ENCODE measurements at places on chromosomes 2 and 18.

DNA sequence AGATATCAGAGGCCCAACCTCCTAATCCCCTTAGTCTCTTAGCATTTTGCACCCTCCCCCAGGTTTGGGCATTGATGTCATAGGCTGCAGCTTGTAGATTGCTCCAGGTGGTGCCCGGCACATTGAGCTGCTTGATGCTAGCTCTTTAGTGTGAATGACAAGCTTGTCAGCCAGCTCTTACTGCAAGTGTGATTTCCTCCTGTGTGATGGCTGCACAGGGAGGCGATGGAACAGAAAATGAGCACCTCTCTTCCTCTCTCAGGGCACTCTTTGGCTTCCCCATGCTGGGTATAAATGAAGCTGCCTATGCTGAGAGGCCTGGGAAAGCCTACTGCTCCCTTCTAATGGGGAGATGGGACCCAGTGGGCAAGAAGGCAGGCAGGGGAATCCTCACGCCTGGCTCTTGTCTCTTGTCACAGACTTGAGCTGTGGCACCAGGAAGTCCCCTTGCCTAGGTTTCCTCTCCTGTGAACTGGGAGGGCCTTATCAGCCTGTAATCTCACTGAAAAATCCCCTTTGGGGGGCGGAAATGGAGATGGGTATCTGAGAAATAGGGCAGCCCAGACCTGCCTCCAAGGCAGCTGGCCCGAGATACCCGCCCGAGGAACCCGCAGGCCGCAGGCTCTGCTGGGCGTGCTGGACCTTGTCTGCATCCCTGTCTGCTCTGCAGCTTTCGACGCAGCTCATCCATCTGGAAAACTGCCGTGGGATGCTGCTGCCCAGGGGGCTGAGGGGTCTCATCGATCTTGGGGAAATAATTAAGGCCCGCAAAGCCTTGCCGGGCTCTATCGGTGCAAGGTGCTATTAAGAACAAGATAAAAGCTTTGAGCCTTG lies 163.5 kb upstream of the CXCR4 start:
- DNase-seq: no peak

DNA sequence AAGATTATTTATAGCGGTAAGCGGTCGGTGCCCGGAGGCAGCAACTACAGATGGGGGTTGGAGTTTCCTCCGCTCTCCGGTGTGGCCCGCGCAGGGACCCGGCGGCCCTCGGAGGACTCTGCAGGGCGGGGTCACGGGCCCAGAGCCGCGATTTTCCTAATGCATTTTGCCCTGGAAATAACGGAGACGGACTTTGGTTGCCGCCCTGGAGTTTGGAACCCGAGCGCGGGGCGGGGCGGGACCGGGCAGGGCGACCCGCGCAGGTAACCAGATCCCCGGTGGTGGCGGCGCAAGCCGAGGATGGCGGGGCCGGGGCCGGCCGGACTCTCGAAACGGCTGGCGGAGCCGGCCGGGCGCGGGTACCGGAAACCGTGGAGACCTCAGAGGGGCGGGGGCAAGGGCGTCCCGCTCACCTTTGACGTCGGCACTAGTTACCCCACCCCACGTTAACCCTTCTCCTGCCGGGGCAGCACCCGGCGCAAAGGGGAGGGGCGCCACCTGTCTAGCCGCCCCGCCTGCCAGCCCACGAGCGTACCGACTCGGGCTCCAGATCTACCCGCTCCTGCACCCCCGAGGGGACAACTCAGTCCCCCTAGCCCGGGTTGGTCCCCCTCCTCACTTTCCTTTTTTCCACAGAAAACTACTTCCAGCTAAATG lies 2.9 kb downstream of the CYP26B1 start:
- DNase-seq: no peak

DNA sequence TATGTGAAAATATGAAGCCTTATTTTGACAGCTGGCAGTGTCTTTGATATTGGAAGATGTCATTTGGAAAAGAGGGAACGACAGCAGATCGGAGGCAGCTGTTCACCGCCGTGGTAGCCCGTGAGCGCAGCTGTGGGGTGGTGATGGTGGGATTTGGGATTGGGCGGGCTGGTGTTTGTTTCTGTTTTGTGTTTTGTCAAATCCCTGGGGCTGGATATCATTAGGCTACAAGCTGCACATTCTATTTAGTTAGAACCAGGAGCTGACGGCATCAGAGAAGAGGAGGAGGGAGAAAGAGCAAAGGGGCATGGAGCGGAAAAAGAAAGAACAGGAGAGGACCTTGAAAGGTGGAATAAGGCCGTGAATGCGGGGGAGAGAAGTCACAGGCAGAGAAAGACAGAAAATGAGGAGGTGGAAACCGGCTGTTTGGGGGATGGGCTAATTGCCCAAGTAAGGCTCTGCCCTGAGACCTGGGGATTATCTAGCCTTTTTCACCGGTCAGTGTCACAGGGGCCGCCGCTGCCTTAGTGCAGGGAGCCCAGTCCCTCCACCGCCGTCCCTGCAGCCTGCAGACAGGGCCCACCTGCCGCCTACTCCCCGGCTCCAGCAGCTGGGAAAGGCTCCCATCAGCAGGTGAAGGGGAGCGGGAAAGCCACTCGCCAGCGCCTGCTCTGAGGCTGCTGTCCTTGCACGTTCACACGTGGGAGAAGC lies 88.0 kb downstream of the ZCCHC2 start:
- no peak for DNase-seq

DNA sequence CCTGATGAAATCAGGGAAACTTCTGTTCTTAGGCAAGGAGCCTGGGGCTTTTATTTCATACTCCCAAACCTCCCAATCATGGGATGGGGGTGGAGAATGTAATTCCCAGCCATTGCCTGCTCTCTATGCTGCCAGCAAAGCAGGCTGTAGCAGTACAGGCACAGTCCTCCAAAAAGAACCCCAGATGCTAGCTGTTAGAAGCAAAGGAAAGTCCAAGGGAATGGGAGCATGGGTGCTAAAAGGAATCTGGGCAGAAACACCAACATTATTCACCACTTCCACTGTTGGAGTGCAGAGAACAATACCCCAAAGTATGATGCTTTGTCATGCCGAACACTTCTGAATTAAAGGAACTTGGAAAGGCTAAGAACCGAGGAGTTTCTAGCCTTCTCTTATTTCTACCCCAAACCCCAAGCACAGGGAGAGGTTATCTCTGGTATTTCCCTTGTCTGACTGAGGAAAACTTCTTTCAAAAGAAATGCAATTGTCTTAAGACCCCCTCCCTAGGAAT lies 24.7 kb downstream of the MDH1 start:
- DNase-seq: no peak

GRCh38 chr2:109143214-109144187 lies 14.5 kb downstream of the SH3RF3 start:
- no peak for DNase-seq

- no peak for DNase-seq
Observed at GRCh38 chr2:238107525-238108422, 7.6 kb downstream of the ESPNL start.

GRCh38 chr2:214341646-214342045 lies 69.2 kb upstream of the VWC2L start:
- DNase-seq: no peak

- no peak for DNase-seq
Observed at GRCh38 chr2:81545626-81546025, 1241.1 kb upstream of the LRRTM1 start.

DNA sequence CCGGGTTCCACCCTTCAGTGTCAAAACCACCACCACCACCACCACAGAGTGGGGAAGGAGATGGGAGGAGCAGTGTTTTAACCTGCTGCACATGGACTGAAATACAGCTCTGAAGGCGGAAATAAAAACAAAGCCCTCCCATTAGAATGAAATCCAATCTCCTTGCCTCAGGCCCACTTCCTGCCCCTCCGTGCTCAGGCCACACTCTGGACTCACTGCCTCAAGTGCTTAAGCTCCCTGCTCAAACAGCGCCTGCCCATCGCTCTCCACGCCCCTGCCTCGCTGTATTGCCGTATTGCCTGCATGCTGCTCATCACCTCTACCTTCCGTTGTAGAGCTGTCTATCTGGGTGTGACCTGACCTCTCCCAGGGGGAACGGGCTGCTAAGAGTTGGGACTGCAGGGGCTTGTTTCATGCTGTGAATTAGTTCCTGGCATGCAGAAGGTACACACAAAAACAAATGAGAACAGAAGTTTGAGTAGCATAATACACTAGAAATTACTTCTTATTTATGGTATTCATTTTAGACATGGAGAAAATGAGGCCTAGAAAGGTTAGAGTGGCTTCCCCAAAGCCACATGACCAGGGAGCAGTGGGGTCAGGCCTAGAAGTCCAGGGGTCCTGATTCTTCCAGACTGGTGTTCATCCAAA lies 31.6 kb upstream of the NEB start:
- no peak for DNase-seq

DNA sequence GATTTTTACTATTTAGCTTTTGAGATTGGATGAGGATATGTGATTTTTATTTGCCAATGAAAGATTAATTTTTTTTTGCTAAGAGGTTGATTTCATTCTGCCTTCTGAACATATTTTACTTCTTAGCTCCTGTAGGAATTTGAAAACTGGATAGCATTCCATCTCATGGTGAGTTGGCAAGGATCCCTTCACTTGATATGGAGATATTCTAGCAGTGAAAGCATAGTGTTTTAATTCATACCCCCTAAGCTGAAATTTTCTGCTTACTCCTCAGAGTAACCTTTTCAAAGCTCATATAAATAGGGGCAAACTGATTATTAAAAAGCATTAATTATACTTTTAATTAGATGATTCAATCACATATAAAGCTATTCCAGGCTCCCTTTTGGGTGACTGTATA lies 61.0 kb upstream of the KCNJ3 start:
- DNase-seq: no peak

- DNase-seq: no peak
Observed at GRCh38 chr2:41970988-41971660, 76.7 kb upstream of the PKDCC start.

GRCh38 chr2:17258861-17259260 lies 259.4 kb downstream of the RAD51AP2 start:
- no peak for DNase-seq

GRCh38 chr2:219205981-219206327 lies 628 bp upstream of the ZFAND2B start:
- DNase-seq: no peak

DNA sequence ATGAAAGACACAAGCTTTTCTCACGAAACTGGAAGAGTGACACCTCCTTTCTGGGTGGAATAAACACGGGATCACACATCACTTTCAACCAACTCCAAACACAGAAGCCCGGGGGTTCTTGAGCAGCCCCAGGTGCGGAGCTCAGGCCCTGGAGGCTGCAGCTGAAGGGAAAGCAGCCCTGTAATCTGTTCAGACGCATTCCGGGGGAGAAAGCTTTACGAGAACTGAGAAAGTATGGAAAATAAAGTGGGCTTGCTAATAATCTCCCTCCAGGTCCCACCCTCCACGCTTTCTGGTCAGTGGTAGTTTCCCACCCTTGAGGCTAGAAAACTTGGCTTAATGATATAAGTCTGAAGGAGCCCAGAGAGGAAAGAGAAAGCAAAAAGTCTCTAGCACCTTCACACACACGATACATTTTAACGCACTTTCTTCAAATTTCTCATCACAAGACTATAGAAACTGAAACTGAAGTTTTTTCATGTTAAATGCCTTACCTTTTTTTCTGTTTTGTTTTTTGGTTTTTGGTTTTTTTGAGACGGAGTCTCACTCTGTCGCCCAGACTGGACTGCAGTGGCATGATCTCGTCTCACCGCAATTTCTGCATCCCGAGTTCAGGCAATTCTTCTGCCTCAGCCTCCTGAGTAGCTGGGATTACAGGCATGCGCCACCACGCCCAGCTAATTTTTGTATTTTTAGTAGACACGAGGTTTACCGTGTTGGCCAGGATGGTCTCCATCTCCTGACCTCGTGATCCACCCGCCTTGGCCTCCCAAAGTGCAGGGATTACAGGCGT lies 141.3 kb downstream of the AFF3 start:
- no peak for DNase-seq

GRCh38 chr18:27202741-27203140 lies 17.6 kb upstream of the CHST9 start:
- no peak for DNase-seq

GRCh38 chr2:197972061-197972460 lies 167.7 kb downstream of the PLCL1 start:
- DNase-seq: no peak

- no peak for DNase-seq
Observed at GRCh38 chr2:160977376-160977775, 182.9 kb upstream of the TANK start.

GRCh38 chr2:96509114-96509846 lies 4.1 kb upstream of the NEURL3 start:
- no peak for DNase-seq

DNA sequence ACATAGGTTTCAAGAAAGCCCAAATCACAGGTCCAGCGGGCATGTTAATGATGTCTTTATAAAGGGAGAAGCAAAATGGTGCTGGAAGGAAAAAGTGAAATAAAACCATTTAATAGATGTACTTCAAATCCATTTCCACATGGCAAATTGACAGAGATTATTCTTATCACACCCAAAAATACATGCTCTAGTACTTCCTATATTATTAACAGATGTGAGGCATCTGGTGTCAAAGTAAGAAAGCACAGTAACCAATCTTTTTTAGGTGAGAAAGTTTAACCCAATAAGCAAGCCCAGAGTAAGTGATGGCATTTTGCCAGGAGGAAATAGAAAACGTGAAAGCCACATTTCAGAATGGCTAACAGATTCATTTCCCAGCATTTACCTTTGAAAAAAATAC lies 128.0 kb downstream of the ABCA12 start:
- no peak for DNase-seq

GRCh38 chr2:8850845-8851487 lies 13.6 kb upstream of the KIDINS220 start:
- DNase-seq: no peak

- DNase-seq: no peak
Observed at GRCh38 chr2:121818546-121818945, 63.1 kb downstream of the TSN start.

DNA sequence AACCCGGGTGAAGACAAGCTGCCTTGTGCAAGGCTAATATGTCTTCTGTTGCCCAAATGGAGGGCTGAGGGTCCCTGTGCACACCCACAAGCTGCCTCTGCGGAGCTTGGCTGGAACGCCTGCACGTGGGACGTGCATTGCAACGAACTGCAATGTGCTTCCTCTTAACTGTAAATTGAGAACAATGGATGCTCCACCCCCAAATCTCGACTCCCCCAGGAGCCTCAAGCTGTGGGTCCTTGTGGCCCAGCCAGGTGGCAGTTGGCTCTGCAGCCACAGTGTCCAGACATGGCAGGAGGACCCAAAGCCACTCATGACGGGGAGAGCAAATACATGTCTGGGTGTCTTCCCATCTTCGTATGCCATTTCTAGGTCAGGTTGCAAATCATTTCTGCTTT lies 90.1 kb downstream of the TWIST2 start:
- DNase-seq: no peak
